HCT116 (cell line): ENCODE measurements at places on chromosomes 3 and 15.

DNA sequence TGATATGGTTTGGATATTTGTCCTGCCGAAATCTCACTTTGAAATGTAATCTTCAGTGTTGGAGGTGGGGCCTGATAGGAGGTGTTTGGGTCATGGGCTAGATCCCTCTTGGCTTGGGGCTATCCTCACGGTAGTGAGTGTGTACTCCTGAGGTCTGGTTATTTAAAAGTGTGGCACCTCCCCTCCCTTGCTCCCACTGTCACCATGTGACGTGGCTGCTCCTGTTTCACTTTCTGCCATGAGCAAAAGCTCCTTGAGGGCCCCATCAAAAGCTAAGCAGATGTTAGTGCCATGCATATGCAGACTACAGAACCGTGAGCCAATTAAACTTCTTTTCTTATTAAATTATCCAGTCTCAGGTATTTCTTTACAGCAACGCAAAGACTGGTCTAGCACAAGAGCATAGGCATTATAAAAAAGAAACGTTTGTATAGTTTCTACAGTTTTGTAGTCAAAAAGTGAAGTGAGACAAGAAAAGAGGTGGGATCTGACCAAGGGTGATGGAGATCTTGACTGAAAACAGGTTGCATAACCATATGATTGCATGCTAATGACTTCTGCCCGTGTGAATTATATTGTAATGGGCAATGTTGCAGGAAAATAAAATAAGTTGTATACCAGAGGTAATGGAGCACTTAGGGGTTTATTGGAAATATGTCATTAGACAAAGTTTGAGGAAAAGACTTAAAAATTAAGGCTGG lies 28.5 kb upstream of the CLASP2 start:
- DNase-seq = no peak

DNA sequence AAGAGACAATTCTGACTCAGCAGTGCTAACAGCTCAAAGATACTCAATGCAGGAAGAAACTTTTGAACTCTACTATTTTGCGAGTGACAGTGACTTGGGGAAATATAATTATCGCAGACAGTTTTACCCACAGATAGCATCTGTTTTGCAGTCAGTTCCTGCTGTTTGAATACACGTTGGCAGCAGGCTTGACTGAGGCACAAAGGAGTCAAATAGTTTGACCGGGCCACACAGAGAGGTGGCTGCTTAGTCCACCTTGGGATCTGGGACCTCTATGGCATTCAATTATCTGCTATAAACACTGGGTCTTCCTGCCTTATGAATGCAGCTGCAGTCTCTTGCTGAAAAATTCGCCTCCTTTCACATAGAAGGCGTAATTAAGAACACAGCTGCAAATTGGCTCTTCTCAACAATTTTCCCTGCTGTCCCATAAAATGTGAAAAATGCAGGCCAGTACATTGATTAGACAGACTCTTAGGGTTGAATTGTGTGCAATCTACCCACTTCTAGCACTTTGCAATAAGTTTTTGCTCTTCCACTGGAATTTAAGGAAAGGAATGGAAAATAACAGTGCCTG lies 56.5 kb downstream of the OTOL1 start:
- DNase-seq = no peak

- no peak for DNase-seq
These were observed 8.0 kb downstream of the EPHB1 start for GRCh38 chr3:134803051-134803505.

- DNase-seq = no peak
These were observed 28.2 kb downstream of the B3GNT5 start for GRCh38 chr3:183281126-183281797.

GRCh38 chr3:57951066-57951882 lies 56.9 kb upstream of the FLNB start:
- peak; percentile 33 for DNase-seq

GRCh38 chr3:3403700-3404099 lies 224.2 kb upstream of the CRBN start:
- DNase-seq = no peak

DNA sequence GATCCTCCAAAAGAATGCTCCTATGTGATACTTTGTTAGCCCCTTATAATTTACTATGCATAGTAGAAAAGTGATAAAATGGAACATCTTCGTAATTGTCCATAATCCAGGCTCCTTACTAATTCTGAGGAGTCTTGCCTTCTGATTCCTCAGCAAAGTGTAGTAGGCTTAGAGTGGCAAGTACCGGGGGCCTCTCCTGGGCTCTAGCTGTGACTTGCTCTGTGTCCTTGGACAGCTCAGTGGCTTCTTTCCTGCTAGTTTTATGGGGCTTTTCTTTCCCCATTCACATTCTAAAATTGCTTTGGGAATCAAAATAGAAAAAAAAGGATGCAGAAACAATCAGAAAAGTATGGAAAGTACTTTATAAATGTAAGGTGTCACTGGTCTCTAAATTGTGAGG lies 211.0 kb downstream of the RORA start:
- DNase-seq = no peak

- DNase-seq = no peak
These were observed 1.0 kb downstream of the LRRC28 start for GRCh38 chr15:99252326-99252725.

DNA sequence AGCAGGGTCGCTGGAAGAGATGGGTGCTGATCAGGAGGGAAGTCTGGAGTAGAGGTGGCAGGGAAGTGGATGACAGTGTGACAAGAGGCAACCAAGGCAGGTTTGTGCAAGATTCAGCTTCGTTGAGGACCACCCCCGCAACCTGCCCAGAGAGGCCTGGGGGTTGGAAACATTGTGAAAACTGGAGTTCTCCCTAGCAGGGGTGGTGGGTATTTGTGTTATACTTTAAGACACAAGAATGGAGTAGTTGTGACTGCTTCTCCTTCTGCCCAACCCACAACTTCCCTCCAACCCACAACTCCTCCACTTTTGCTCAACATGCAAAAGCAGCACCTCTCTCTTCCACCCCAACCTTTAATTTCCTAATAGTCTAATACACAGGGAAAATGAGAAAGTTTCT lies 8.6 kb upstream of the ARNT2 start:
- no peak for DNase-seq

DNA sequence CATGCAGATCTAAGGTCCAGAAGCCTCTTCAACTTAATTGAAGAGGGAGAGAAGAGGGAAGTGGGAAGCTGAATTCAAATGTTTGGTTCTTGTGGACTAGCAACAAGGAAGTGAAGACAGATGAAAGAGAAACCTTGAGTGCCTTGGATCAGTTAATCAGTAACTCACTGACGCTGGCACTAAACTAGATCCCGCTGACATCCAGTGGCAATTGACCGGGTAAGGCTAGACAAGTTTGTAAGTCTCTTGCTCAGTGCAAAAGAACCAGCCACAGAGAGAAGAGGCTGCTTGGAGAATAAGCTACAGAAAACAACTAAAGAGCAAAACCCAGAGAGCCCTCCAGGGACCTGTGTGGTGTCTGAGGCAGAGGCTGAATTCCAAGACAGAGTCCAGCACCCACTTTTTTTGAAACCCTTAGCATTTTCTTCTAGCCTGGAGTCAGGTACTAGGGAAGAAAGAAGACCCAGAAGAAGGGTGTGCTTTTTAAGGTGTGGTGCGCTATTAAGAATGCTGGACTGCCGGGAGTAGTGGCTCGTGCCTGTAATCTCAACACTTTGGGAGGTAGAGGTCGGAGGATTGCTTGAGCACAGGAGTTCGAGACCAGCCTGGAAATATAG lies 6.9 kb downstream of the PLCH1 start:
- peak; percentile 75 for DNase-seq

DNA sequence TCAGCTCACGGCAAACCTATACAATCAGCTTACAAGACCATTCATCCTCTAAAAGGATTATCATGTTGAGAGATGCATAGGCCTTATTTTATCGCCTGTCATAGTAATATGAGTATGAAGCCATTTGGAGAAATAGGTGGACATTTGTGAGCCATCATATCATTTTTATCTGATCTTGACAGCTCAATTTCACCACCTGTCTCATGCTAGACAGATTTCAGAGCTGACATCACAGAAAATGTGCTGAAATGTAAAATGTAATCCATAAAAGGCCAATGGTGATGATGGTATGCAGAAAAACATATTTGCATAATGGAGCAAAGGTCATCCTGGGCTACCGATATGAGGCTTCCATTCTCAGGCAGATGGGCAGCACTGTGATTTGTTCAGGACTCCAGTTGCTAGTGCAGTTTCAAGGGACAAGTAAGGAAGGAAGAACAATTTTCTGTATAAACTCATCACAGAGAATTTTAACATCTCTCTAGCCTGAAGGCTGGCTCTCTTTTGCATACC lies 221.5 kb downstream of the ULK4 start:
- DNase-seq = no peak

- DNase-seq = no peak
These were observed 35.2 kb downstream of the GRK7 start for GRCh38 chr3:141798448-141798845.

DNA sequence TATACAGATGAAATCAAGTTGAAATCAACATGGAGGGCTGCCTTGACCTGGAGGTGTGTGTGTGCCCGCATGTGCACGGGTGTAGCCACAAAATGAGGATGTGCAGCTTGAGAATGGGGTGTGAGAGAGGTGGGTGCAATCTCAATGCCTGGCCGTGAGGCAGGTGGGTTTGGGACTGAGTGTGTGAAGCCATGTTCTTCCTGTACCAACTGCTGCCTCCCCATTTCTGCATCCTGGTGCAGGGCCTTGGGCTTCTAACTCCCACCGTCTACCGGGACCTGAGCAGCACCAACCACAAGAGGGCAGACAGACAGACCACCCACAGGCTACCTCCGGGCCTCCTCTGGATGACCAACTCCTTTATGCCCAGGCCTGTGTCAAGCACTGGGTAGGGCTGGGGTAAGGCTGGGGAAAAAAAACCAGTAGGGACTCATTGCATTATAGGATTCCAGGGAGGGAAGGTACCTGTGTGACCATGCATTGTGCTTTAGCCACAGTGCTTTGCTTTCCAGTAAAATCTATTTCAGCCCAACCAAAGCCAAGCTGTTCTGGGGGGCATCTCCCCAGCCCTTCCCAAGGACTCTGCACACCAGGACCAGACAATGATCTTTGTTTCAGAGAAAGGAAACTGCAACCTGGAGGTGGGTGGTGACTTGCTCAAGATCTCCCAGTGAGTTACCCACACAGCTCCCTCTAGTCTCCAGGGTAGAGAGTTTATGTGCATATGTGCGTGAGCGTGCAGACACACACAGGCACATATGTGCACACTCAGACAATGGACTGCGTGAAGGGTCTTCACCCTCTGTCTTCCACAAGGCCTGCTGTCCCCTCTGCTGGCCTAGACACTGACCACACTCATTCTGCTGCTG lies 162.2 kb upstream of the TLE3 start:
- DNase-seq = no peak

GRCh38 chr15:78944669-78945407 lies at the start of gene CTSH:
Gene CTSH, minus strand, starts transcription at chr15:78945046. Its CDS starts 65 bp downstream, at chr15:78944981.
- DNase-seq = no peak

DNA sequence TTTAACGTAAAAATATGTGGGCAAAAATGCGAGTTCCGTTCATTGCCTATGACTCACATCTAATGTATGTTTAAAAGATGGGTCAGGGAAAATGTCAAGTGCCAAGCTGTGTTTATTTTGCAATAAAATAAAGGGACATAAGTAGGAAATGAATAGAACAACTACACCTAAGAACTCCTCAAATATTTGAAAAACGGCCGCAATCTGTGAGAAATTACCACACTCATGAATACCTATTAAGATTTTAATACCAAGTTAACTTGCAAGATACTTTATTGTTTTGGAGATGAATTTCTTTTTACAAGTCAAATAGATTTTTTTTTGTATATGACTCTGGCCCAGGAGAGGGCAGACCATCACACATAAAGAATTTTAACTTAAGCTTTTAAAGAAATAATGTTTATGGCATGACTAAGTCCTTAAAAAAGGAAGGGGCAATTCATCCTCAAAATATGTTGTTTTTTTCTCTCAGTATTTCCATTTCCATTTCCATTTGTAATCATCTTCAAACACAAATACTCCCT lies 152.7 kb downstream of the SUCNR1 start:
- peak; percentile 62 for DNase-seq

DNA sequence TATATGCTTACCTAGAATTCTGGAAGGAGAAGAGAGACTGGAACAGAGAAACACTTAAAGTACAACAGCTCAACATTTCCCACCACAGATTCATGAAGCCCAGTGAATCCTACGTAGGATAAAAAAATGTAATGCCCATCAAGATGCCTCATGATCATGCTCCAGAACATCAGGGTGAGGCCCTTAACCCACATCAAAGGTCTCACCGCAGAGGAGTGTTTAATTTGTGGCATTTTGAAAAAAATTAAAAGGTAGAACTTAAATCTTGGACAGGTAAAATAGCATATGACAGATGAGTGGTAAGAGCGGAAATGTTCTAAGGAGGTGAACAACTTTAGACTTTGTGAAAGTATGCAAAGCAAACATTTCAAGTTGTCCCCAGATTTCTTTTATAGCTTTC lies 9.7 kb upstream of the SLC6A20 start:
- no peak for DNase-seq

DNA sequence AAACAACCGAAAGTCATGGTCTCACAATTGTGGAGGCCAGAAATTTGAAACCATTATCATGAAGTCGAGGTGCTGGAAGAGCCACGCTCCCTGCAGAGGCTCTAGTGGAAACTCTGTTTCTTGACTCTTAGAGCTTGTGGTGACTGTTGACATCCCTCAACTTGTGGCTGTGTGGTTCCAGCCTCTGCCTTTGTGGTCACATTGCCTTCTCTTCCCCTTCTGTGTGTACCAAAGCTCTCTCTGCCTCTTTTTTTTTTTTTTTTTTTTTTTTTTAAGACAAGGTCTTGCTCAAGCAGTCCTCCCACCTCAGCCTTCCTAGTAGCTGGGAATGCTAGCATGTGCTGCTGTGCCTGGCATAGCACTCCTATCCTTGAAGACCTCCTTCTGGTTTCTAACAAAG lies 48.7 kb upstream of the CRTC3 start:
- no peak for DNase-seq

- no peak for DNase-seq
These were observed 73.9 kb downstream of the TBC1D2B start for GRCh38 chr15:78003539-78004008.

DNA sequence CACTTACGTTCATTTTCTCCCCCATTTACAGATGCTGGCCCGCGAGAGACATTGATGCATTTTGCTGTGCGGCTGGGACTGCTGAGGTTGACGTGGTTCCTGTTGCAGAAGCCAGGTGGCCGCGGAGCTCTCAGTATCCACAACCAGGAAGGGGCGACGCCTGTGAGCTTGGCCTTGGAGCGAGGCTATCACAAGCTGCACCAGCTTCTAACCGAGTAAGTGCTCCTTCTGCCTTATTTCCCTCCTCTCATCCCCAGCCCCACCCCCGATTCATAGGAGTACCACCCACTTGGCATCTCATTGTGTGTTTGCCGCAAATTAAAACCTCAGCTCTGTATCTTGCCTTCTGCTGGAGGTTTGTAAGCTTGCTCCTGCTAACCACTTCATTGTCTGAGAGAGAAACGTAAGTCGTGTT lies 163.3 kb downstream of the AKAP13 start:
- no peak for DNase-seq

GRCh38 chr3:185656321-185656840 lies 70.3 kb downstream of the SENP2 start:
- no peak for DNase-seq

GRCh38 chr15:88383354-88383753 lies 83.8 kb downstream of the MRPL46 start:
- DNase-seq = no peak

DNA sequence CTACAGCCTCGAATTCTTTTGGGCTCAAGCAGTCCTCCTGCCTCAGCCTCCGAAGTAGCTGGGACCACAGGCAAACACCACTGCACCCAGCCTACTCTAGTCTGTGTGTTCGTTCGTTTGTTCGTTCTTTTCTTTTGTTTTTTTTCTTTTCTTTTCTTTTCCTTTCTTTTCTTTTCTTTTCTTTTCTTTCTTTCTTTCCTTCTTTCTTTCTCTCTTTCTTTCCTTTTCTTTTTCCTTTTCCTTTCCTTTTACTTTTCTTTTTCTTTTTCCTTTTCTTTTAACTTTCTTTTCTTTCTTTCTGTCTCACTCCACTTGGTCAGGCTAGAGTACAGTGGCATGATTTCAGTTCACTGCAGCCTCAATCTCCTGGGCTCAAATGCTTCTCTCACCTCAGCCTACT lies 36.8 kb downstream of the LMLN start:
- DNase-seq = no peak
